Fibroblast of lung (primary cell): ENCODE measurements at places on chromosomes 5 and 9. TPM values are rescaled to one million over a fixed set of nuclear protein-coding genes. Genes with fewer than 3 reads are reported as not detected.

DNA sequence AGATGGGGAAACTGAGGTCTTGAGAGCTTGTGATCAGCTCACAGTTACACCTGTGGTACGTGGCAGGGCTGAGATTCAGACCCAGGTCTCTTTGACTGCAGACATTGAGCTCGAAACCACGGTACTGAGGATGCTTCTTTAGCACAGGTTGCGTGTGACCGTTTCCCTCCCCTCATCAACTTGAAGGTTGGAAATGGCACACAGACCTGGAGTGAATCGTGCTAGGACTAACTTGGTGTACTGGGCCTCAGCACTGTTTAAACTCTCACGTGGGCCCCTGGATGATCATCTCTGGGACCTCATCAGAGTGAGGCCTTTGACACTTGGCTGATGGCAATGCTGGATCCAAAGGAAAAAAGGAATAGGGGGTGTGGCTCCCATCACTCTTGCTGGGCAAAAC lies 106.0 kb downstream of the MVB12B start:
- H3K4me3 ChIP-seq: no peak overlapping the region
- DNase-seq: no peak
- H3K36me3 ChIP-seq: no peaks in the 10 kb centered on the region
- peaks cover 2% of the 10 kb centered on the region for H3K4me1 ChIP-seq

GRCh38 chr9:135858491-135859185 lies 48.7 kb downstream of the CAMSAP1 start:
- H3K36me3 ChIP-seq: no peaks in the 10 kb centered on the region
- no peaks in the 10 kb centered on the region for H3K27me3 ChIP-seq
- peaks cover 6% of the 10 kb centered on the region for H3K4me1 ChIP-seq

GRCh38 chr5:14342306-14342705 lies 199.2 kb downstream of the TRIO start:
- peak; percentile 31 for DNase-seq
- no peaks in the 10 kb centered on the region for H3K27me3 ChIP-seq
- peak overlapping the region; percentile 29 for H3K27ac ChIP-seq
- H3K36me3 ChIP-seq: peaks cover 24% of the 10 kb centered on the region

DNA sequence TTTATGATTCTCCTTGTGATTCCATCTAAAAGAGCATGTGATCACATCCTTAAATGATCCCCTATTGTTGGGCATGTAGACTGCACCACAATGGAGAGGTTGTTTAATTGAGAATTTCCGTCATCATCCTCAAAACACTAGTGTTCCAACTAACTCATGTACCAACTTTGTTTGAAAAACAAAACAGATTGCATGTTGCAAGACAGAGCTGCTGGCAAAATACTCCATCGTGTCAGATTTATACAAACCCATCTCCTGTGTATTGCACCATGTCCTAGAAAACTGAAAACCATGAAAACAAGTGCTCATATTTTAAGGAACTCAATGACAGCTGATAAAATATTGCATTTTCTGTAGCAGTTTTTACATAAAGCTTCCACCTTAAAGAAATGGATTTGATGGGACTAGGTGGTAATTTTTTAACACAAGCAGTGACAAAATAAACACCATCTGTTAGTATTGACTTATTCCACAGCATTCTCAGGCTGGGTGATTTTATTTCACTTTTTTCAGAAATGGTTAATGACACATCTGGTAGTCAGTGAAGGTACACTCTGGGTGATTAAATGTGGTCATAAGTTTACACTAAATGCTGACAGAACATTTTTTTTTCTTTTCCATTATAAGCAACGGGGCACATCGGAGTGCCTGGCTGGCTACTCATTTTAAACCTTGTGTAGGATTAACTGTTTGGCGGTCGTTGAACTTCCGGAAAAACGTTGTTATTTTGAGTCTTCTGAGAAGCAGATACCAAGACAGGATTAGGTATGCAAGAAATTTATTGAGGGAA lies 602.9 kb upstream of the WWC1 start:
- peak; percentile 68 for DNase-seq
- H3K4me1 ChIP-seq: no peaks in the 10 kb centered on the region
- H3K36me3 ChIP-seq: no peaks in the 10 kb centered on the region
- H3K4me3 ChIP-seq: no peak overlapping the region

DNA sequence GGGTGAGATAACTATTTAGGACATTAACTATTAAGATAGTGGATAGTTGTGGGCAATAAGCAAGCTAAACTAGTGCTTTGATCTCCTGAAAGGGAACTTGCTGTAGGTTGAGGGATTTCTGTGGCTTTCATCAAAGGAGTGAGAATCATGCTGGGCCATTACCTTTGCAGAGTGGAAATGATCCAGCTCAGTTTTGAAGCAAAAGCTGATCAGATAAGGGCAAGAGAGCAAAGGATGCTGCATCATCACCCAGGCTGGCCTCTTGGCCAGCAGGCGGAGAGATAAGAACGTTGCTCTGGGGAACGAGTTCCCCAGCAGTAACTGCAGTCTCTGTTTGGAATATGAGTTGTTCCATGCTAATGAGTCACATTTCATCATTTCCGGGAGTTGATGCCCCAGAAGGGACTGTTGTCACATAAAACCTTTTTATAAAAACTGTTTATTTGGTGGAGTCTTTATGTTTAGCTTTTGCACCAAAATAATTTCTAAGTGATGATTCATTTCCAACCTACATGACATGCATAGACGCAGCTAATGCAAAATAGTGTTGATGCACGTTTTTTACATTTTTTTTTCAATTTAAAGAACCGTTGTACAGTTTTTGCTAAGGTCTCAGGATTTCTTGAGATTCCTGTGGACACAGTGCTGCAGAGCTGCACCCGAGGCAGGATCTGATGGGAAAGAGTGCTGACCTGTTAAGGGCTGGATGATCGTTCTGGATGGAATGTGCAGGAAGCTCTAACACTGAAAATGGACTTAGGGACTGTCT lies 99.3 kb downstream of the ACTBL2 start:
- no peaks in the 10 kb centered on the region for H3K36me3 ChIP-seq
- peaks cover 6% of the 10 kb centered on the region for H3K4me1 ChIP-seq
- H3K4me3 ChIP-seq: no peak overlapping the region

DNA sequence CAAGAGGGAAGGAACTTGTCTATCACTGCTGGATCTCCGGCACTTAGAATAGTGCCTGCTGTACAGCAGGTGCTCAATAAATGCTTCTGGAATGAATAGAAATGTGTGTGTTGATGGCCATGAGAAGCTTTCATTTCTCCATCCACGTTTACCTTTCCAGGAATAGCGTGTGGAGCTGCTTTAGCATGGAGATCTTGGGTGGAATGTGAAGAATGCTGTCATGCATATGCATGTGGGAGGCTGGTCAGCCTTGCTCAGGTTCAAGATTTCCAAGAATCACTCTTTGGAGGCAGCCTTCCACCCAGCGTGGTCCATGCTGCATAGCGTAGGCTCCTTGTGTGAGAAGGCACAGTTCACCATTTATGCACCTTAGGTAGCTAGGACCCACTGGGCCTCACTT lies 19.2 kb downstream of the COL15A1 start:
- peaks cover 32% of the 10 kb centered on the region for H3K4me1 ChIP-seq
- no peaks in the 10 kb centered on the region for H3K27me3 ChIP-seq
- DNase-seq: peak; percentile 65
- H3K4me3 ChIP-seq: no peak overlapping the region
- no peak overlapping the region for H3K27ac ChIP-seq

- H3K4me1 ChIP-seq: no peaks in the 10 kb centered on the region
- H3K27me3 ChIP-seq: peaks cover 23% of the 10 kb centered on the region
- no peaks in the 10 kb centered on the region for H3K36me3 ChIP-seq
- H3K27ac ChIP-seq: no peak overlapping the region
These were observed 5.5 kb upstream of the DMRT2 start for GRCh38 chr9:1044643-1045042.

DNA sequence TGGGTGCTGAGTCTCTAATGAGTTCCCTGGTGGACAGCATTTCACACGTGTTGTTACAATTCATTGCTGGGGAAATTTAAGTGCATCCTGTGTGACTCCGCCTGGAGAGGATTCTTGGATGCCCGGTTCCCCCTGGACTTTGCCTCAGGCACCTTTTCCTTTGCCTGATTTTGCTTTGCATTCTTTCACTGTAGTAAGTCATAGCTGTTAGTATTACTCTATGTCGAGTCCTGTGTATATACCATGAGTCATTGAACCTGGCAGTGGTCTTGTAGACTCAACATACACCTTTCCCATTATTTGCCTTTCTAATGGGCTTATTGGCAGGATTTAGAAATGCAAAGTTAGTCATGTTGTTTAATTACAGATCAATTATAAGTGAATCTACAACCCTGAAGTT lies 81.9 kb upstream of the DHFR start:
- H3K4me1 ChIP-seq: no peaks in the 10 kb centered on the region
- H3K27me3 ChIP-seq: no peaks in the 10 kb centered on the region
- no peak overlapping the region for H3K4me3 ChIP-seq
- no peaks in the 10 kb centered on the region for H3K36me3 ChIP-seq
- DNase-seq: no peak
- H3K27ac ChIP-seq: no peak overlapping the region

The FYB1 gene
- total RNA-seq: under 0.01 TPM in 1 of 2 replicates, not detected in the other

The PLCXD3 gene
- 0.26 and 1.3 TPM in 2 replicates for total RNA-seq
